ENCODE measurements at places on chromosomes 3 and 15.

DNA sequence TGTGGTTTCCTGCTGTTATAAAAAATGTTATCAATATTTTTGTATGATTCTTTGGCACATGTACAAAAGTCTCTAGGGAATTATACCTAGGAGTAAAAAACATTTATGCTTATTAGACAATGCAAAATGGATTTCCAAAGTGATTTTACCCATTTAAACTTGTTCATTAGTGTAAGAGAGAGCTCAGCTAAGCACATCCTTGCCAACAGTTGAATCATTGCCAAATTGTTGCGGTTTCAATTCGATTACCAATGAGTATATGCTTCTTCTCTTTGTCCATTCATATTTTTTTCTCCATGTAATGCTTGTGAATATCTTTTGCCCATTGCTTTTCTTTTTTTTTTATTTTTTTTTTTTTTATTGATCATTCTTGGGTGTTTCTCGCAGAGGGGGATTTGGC is 17.2 kb downstream of the CASR start:
- DNase-seq, result no peak

DNA sequence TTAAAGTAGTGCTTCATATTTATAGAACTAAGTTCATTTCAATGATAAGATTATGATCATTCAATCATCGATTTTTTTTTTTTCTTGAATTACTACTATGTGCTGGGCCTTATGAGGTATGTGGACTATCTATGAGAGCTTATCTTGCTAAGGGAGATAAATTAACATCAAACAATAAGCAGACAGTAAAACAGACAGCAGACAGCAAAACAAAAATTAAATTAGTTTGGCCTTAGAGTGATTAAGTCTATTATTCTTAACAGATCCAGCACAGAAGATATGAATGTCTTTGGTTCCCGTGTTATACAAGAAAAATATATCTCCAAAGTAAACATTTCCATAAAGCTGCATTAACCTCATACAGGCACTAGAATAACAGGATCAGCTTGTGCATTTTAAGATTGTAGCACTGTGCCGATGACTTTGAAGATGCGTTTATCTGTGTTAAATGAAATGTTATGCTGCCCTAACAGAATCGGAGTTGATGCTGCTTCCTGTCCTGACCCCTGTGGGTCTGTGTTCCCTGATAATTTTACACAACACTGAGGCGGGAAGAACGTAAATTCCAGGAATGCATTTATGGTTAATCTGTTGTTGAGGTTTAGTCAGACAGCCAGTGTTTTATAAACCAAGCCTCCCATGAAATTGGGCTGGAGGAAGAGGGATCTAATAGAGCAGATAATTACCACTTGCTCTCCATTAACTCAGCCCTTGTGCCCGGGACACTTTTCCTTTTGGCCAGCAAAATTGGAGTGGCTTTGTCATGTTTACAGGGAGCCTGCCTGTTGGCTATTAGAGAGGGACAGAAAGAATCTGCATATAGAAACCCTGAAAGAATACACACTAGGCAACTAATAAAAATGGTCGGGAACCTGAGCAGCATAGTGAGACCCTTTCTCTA is 80.8 kb downstream of the GHSR start:
- DNase-seq, result no peak

GRCh38 chr3:185702262-185703225 is 116.4 kb downstream of the SENP2 start:
- no peak for DNase-seq

DNA sequence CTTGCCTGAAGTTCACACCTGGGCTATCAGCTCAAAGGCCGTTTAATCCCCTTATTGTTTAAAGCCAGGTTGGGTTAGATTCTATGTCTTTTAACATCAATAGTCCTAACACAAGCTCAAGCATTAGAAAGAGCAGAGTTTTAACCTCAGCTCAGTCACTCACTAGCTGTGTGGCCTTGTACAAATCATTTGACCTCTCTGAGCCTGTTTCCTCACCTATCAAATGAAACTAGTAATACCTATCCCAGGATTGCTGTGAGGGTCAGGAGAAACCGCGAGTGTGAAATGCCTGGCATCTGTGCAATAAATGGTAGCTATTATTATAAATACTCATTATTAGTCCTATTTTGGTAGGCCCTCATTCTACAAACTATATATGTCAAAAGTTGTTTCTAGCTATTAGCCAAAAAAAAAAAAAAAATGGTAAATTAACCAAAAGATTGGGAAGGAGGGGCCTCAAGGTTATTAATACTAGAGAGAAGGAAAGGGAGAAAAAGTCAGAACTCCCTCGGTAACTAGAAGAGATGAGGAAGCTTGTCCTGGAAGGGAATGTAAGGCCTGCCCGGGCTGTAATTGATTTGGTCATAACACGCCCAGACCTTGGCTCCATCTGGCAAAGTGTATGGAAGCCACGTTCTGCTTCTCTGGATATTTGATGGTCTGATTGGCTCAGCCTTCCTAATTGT is 510.5 kb upstream of the PROK2 start:
- no peak for DNase-seq

DNA sequence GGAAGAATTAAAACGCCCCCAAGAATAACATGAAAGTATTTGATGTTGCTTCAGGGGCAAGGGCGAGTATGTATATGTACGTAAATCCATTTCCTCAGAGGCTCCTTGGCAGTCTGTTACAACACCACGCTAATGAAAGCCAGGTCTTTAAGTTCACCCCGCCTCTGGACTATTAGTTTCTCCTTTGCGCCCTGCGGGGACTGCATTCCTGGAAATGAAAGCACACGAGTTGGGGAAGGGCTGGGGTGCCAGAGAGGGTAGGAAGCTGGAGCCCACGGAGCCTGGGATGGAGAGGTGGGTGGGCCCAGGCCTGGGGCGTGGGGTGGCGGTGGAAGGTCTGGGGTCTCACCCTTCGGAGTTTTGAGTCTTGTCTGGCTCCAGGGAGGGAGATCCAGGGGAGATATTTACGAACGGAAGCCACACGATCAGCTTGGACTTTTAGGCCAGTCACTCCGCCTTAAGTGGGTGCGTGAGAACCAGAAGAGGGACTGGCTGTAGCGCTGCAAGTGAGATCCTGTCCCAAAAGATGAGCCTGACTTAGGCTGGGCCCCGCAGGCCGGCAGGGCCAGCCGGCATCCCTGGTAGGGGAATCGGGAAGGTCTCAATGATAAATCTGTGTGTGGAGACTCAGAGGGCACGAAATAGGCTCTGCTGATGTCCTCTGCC is 1.6 kb upstream of the PLCL2 start:
- no peak for DNase-seq

DNA sequence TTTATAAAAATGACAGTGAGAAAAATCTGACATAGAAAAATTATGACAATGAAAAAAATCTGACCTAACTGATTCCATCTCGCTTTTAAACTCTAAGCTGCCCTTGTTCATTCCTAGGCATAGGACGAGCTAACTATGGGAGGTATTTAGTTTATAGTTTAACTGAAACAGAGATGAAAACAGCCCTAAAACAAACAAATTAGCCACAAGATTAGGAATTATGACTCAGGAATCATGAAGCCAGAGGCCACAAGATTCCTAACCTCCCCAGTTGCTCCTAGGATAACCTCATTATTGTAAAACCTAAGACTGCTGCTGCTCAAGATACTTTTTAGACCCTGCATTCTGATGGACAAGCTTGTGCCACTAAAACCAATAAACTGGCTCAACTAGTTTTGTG is 122.7 kb upstream of the MNS1 start:
- no peak for DNase-seq

GRCh38 chr15:39393575-39394335 is 187.1 kb upstream of the THBS1 start:
- DNase-seq, result no peak

Measured in globus pallidus (tissue), 1 donor.